ENCODE measurements at places on chromosomes 1 and 21. TPM values are rescaled to one million over a fixed set of nuclear protein-coding genes. Genes with fewer than 3 reads are reported as not detected.

CCDC190 gene
- total RNA-seq: not detected

GBP5 gene
- total RNA-seq: not detected

FCRL1 gene
- not detected for total RNA-seq

GBP2 gene
- total RNA-seq: 1.3 TPM

ELAPOR1 gene
- total RNA-seq: 0.61 TPM

MAP3K7CL gene
- total RNA-seq: 2.0 TPM

EVI5 gene
- 5.3 TPM for total RNA-seq

ATP13A2 gene
- 20.8 TPM for total RNA-seq

PPIAL4G gene
- total RNA-seq: not detected

GABRD gene
- 0.58 TPM for total RNA-seq

Data from A549 treated with CpdA at 1 μM for 4 hours (cell line).